ENCODE measurements at places on chromosomes 16 and 17.

GRCh38 chr17:81727324-81728031, 15.4 kb downstream of the SLC25A10 start:
- DNase-seq, result no peak

DNA sequence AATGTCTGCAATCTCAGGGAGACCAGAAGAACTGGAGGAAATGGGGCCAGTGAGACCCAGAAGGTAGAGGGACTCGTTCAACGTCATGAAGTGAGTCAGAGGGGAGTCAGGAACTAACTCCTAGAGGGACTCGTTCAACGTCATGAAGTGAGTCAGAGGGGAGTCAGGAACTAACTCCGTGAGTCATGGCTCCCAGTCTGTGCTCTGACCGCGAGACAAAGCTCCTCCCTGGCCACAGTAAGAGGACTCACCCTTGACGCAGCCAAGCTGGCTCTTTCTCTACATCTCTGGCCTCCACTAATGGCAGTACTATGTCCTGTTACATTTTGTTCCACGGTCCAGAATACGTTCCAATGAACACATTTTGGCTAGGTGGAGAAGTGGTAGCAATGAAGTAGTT, 902.5 kb downstream of the KCNJ2 start:
- DNase-seq, result peak; percentile 90

- no peak for DNase-seq
These were observed 73.4 kb downstream of the HELZ start for GRCh38 chr17:67171560-67171959.

GRCh38 chr16:72021043-72021442, 12.5 kb downstream of the DHODH start:
- DNase-seq, result no peak

DNA sequence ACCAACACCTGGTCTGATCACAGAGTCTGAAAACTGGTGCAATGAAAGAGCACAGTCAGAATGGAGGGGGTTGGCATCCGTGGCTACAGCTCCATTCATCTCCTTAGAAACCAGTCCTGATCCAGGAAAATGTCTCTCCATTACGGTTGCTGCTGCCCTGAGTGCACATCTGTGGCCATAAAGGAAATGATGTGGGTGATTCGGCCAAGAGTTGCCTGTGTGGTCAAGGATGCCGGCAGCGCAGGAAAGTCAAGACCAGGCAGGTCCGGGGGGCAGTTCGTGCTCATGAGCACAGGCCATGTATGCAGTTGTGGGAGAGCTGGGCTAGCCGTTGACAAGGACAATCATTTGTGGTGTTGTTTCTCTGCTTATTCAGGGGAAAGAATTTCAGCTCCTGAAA, 5.9 kb downstream of the XAF1 start:
- DNase-seq, result no peak

- no peak for DNase-seq
These were observed 1.2 kb downstream of the ARHGAP17 start for GRCh38 chr16:25013751-25014499.

DNA sequence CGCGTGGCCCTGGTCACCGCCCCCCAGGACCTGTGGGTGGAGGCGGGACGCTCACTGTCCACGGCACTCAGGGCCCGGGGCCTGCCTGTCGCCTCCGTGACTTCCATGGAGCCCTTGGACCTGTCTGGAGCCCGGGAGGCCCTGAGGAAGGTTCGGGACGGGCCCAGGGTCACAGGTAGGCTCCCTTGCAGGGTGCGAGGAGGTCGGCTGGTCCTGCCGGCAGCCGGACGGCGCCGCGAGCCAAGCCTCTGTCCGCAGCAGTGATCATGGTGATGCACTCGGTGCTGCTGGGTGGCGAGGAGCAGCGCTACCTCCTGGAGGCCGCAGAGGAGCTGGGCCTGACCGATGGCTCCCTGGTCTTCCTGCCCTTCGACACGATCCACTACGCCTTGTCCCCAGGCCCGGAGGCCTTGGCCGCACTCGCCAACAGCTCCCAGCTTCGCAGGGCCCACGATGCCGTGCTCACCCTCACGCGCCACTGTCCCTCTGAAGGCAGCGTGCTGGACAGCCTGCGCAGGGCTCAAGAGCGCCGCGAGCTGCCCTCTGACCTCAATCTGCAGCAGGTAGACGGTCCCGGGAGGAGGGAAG, 1.3 kb downstream of the GUCY2D start:
- DNase-seq, result no peak

DNA sequence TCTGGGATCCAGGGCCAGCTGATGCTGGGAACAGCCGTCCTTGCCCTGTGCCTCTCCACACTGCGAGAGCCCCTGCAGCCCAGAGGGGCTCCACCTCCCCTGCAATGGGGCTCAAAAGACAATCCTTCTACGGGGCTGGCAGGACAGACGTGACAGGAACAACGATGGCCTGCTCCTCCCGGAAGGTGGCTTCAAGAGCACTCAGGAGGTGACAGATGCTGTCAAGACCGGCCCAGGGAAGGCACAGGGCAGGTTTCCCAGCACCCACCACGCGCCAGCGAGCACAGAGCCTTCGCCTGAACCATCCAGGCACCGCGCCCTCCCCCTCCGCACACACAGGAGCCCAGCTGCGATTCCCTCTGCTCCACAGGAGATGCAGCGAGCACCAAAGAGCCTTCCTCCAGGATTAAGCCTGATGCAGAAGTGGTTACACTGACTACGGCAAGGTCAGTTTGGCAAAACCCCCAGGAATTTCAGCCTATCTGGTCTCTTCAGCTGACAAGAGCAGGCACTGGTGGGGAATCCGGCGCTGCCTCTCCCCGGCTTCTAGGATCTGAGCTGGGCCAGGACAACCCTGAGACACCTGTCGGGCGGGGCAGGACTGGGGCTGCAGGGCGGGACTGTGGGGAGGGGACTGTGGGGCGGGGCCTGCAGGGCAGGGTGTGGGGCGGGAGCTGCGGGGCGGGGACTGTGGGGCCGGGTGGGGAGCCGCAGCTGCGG, 103.4 kb downstream of the ZNF778 start:
- DNase-seq, result peak; percentile 20

DNA sequence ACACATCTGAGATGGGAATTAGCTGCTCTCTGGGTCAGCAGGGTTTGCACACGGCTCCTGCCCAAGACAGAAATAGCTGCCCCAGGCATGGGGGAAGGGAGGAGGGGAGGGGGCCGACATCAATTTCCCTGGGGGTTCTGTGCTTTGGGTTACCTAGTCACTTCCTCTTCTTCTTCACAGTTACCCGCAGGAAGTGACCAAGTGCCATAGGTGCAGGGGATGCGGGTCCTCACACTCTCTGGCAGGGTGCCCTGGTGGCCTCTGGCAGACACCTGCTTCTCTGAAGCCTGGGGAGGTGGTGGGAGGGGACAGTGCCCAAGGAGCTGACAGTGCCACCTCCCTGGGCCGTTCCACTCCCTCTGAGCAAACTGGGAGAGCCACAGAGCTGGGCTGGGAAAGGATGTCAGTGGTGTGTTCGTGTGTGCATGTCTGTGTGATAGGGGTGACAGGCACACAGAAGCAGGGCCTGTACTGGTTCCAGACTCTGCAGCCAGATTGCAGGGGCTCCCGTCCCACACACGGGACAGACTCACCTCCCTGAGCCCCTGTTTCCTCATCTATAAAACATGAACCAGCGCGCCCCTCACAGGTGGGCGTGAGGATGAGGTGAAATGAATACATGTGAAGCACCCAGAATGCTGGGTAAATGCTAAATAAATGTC, 18.2 kb downstream of the SCN4A start:
- DNase-seq, result no peak

DNA sequence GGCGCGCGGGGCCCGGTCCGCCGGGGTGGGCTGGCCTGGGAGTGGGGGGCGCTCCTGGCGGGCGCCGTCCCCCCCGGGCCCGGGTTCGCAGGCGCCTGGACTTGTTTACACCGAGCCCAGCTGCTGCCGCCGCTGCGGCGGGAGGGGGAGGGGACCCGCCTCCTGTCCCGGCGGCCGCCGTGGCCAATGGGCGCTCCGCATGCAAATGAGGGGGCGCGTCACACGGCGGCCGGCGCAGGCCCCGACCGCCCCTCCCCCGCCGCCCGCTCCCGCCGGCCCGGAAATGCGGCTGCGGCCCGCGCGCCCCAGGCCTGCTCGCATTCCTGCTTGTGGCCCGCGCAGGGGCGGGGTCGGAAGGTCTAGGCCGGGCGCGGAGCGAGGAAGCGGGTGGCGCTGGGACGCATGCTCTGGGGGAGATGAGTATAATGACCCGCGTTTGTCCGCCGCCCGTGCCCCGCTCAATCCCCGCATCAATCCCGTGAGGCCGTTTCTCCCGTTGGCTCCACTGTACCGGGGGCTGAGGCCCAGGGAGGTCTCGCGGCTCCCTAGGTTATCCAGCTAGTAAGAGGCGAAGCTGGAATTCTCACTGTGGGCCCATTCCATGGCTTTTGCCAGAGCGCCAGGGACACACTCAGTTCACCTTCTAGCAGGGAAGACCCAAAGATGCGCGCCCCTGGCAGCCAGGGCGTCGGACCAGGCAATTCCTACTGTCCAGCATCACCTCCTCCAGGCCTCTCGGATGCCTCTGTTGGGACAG, at the start of gene YPEL3:
YPEL3 (minus strand) TSS at position 109 of the 757 bp plus-strand sequence. CDS start 731 bp downstream, outside the sequence.
- DNase-seq, result peak; percentile 98

DNA sequence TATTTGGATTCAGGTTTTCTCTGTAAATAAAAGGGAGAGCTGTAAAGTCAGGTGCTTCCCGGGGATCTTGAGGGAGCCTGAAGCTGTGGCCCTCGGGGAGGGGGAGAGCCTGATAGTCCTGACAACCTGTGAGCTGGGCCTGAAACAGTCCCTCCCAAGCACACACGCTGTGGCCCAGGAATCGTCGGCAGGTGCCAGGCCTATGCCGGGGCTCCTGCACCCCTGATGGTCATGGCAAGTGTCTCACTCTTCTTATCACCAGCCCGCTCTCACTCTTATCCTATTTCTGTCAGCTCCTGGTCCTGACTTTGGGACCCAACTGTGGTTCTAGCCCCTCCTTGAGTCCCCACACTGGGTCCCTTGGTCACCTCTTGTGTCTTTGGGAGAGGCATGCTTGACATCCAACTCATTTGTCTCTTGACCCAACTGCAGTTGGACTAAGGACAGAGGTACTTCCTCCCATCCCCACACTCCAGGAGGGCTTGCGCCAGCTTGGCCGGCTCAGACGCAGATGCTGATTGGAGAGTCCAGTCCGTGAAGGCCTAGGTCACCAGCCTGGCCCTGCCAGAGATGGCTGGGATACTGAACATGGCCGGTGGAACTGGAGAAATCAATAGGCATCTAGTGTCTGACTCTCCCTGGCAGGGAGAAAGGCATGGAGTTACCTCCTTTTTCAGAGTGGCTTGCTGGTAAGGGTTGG, 170.5 kb upstream of the WSCD1 start:
- no peak for DNase-seq

DNA sequence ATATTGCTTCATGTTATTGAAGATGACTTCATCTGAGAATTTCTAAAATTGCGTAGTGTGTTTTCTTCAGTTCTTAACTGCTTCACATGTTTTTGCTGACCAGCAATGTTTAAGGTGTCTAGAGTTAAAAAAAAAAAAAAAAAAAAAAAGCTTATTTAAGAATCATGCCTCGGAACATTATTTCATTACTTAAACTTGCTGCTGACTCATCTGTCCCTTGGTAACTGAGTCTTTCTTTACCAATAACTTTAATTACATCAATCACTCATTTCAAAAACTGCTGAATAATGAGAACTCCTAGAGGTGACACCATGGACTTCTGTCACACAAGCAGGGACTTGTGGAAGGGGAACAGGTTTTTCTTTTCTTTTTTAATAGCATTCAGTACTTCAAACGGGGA, 16.2 kb downstream of the IRX5 start:
- no peak for DNase-seq

DNA sequence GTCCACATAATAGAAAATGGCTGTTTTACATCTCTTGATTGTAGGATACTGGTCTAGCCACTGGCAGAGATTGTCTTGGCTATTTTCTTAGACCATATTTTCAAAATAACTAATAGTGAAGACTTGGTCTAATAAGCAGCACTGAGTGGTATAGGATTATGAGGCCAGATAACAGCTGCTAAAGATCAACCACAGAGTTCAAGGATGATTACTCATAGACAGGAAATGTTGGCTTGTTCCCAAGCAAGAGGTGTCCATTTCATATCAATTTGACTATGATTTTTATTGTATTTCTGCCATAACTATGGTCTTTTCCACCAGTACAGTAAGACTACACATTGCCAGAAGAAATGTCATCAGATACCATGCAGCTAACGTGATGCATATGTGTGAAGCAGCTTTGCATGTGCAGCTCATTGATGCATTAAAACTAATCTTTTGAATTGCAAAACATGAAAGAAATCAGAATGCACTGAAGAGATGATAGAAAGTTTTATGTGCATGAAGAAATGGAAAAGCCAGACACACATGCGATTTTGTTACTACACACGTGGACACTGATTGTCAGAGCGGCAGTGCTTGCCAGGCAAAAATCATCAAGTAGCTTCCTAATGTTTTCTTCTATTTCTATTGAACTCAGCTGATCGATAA, 693.3 kb downstream of the CDH11 start:
- DNase-seq, result peak; percentile 57

DNA sequence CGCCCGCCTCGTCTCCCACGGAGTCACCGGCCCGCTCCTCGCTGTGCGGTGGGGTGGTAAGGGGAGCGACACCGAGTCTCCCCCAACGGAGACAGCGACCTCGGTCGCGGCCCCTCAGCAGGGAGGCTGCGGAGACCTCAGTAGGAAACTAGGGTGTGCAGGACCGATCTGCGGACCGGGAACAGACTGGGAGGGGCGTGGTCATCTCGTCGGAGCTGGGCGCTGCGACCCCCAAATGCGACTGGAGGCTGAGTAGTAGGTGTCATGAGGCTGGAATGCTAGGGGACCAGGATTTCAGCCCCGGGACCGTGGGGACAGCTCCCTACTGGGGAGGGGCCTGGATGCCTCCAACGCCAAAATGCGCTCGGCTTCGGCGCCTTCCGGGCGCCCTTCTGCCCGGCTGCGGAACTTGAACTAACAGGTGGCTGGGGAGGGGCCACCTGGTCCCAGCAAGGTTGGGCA, 1.3 kb downstream of the CACNG4 start:
- DNase-seq, result no peak

DNA sequence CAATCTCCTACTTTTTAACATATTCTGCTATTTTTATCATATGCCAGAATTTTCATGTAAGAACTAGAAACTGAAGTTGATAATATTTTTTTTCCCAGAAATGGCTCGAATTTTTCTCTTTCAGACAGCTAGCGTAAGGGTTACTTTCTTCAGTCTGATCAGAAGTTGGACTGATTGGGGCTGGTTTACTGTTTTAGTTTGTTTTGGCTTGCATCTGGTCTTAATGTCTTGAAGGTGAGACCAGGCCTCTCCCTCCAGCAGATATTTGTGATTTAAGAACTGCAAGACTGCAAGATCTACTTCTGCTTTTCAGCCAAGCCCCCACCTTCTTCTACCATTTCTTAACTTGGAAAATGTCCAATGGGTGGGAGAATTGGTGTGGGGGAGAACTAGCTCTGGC, 266.4 kb downstream of the HAPSTR1 start:
- no peak for DNase-seq

GRCh38 chr17:73066148-73066884, 26.2 kb downstream of the SLC39A11 start:
- DNase-seq, result no peak
